Type B pancreatic cell (in vitro differentiated cells): ENCODE measurements at places on chromosomes 2 and 18. TPM values are rescaled to one million over a fixed set of nuclear protein-coding genes. Genes with fewer than 3 reads are reported as not detected.

- H3K27ac ChIP-seq: no peak overlapping the region
- no peak for DNase-seq
- H3K4me3 ChIP-seq: no peak overlapping the region
- peaks cover 4% of the 10 kb centered on the region for H3K36me3 ChIP-seq
- no peaks in the 10 kb centered on the region for H3K4me1 ChIP-seq
- H3K27me3 ChIP-seq: peaks cover 54% of the 10 kb centered on the region
Measured at GRCh38 chr2:238163481-238164198, 4.9 kb downstream of the ERFE start.

GRCh38 chr18:50696436-50696835 lies 123.4 kb downstream of the MRO start:
- H3K4me1 ChIP-seq: peaks cover 8% of the 10 kb centered on the region
- no peaks in the 10 kb centered on the region for H3K27me3 ChIP-seq
- H3K27ac ChIP-seq: no peak overlapping the region
- no peaks in the 10 kb centered on the region for H3K36me3 ChIP-seq
- DNase-seq: no peak
- no peak overlapping the region for H3K4me3 ChIP-seq

Gene ANKRD36C
- total RNA-seq: 10.8 and 47.0 TPM in 2 replicates

DNA sequence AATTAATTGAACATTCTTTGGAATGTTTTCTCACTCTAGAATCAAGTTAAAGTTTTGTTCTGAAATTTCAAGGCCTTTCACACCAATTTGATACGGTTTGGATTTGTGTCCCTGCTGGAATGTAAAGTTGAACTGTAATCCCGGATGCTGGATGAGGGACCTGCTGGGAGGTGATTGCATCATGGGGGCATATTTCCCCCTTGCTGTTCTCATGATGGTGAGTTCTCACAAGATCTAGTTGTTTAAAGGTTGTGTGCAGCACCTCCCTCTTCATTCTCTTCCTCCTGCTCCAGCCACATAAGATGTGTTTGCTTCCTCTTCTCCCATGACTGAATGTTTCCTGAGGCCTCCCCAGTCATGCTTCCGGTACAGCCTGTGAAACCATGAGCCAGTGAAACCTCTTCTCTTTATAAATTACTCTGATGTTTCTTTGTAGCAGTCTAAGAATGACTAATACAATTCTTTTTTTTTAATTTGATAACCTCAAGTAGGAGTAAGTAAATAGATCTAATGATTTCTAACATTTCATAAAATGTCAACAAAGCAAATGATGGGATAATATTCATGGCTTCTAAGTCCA lies 144.2 kb upstream of the CDH7 start:
- H3K36me3 ChIP-seq: peaks cover 4% of the 10 kb centered on the region
- no peak overlapping the region for H3K27ac ChIP-seq
- no peaks in the 10 kb centered on the region for H3K27me3 ChIP-seq
- DNase-seq: no peak
- no peak overlapping the region for H3K4me3 ChIP-seq

DNA sequence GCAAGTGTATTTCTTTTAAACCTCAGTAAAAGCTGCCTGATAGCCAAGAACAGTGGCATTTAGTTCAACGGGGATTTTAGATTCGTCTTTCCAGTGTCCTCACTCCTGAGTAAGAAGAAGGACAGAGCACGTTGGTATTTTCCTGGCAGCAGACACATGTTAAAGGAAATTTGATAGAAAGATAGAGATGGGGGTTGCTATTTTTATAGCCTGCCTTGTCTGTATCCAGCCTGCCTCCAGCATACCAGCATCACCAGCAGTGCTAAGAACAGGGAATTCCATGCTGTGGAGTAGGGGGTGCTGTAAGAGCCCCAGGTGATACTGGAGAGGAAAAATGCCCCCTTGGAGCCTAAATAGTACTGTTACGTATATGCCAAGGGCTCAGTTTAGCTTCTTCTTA lies 1.1 kb upstream of the SMYD1 start:
- H3K36me3 ChIP-seq: no peaks in the 10 kb centered on the region
- H3K4me1 ChIP-seq: peaks cover 5% of the 10 kb centered on the region

Gene TLX2
- total RNA-seq: 0.67 and 2.9 TPM in 2 replicates

DNA sequence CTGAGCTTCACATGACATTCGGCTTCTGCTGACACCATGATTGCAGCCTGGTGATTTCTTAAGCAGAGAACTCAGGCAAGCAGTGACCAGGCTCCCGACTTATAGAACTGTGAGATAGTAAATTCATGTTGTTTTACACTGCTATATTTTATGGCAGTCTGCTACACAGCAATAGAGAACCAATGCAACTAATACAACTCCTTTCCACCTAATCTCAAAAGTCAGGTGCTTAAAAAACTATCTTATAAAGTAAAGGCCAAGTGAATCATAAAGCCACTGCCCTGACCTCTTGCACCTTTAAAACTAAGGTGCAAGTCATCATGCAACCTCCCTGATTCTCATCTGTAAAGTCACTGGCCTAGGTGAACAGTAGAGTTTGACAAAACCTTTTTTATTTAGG lies 95.3 kb upstream of the GLS start:
- peaks cover 19% of the 10 kb centered on the region for H3K4me1 ChIP-seq
- no peaks in the 10 kb centered on the region for H3K36me3 ChIP-seq
- no peak for DNase-seq
- H3K4me3 ChIP-seq: no peak overlapping the region

Gene HAAO
- total RNA-seq: 9.4 and 10.0 TPM in 2 replicates

- H3K4me1 ChIP-seq: no peaks in the 10 kb centered on the region
- H3K4me3 ChIP-seq: no peak overlapping the region
- no peak overlapping the region for H3K27ac ChIP-seq
- peaks cover 22% of the 10 kb centered on the region for H3K36me3 ChIP-seq
Measured at GRCh38 chr2:113926314-113926713, 36.4 kb downstream of the ACTR3 start.

Gene DSC1
- total RNA-seq: 1.6 and 4.1 TPM in 2 replicates

Gene GALNT5
- total RNA-seq: 1.7 and 2.6 TPM in 2 replicates

GRCh38 chr2:240972636-240973521 lies 25.5 kb upstream of the SNED1 start:
- peaks cover 19% of the 10 kb centered on the region for H3K4me1 ChIP-seq
- no peaks in the 10 kb centered on the region for H3K36me3 ChIP-seq
- no peak overlapping the region for H3K27ac ChIP-seq
- peaks cover 10% of the 10 kb centered on the region for H3K27me3 ChIP-seq
- no peak for DNase-seq

DNA sequence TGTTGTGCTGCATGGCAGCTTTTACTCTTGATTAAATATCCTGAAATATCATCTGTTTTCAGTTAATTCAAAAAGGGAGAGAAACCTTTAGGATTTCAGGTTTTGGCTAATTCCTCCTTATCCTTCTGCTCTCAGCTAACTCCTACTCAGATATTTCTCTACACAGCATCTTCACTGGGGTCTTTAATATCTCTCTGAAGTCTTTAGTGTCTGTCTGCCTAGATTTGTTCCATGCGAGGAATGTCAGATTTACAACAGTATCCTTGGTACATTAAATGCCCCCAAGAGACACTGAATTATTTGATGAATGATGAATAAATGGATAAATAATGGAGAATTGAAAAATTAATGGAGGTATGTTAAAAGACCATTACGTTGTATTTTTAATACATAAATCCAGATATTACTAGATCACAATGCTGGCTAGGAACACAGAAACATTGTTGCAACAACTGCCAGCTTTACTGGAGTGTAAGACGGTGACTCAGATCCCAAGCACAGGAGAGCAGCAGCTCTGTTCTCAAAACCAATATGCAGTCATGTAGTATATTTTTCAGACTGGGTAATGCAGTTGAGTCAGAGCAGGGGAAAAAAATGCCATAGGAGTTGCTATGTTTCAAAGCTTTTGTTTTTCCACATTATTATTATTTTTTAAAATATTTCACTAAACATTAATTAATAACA lies 388.0 kb upstream of the SYT4 start:
- H3K27me3 ChIP-seq: peaks cover 4% of the 10 kb centered on the region
- no peak for DNase-seq
- no peak overlapping the region for H3K27ac ChIP-seq
- H3K4me1 ChIP-seq: no peaks in the 10 kb centered on the region
- no peaks in the 10 kb centered on the region for H3K36me3 ChIP-seq

DNA sequence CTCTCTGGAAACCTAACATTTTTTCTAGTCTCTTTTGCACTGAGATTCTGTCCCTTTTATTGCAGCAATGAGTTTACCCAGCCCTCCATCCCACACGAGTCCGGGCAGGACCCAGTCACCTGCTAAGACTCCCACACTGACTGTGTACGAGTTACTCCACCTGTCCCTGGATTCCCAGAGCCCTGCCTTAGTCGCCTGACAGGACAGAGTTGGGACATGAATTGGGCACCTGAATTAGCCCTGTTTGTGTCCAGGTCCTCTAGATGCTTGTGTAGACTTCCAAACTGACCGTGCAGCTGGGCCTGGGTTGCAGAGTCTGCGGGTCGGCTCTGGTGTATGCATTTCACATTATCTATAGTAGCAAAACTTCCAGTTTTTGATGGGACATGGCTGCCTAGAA lies 238.7 kb downstream of the VAPA start:
- H3K4me1 ChIP-seq: peaks cover 4% of the 10 kb centered on the region
- H3K4me3 ChIP-seq: no peak overlapping the region
- H3K27me3 ChIP-seq: no peaks in the 10 kb centered on the region
- H3K27ac ChIP-seq: no peak overlapping the region
- DNase-seq: no peak

DNA sequence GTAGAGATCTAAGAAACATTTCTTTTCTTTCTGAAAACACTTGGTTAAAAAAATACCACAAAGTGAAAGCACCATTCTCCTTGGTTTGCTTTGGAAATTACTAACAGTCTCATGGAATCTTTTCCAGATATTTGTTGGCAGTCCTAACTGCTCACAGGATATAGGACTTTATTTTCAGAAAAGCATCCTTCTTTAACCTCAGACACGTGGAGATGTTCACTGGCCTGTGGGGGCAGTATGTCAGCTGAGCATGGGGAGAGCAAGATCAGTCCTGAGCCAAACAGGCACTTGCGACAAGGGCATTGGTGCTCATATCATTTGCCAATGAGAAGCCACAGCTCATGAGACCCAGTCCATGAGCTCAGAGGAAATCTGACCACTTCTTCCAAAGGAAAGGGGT lies 371.9 kb downstream of the NBAS start:
- peaks cover 13% of the 10 kb centered on the region for H3K36me3 ChIP-seq
- no peaks in the 10 kb centered on the region for H3K4me1 ChIP-seq
- H3K27ac ChIP-seq: no peak overlapping the region
- H3K4me3 ChIP-seq: no peak overlapping the region
- DNase-seq: no peak

GRCh38 chr2:223051693-223052289 lies at the start of gene KCNE4:
TSS of gene KCNE4 (plus strand) at chr2:223052190. CDS start at chr2:223052831, 641 bp downstream.
- peak within 1 kb of the TSS; percentile 76 for H3K27ac ChIP-seq
- no peaks in the 10 kb centered on the region for H3K36me3 ChIP-seq
- H3K4me3 ChIP-seq: peak within 1 kb of the TSS; percentile 82
- no peak for DNase-seq
- no peaks in the 10 kb centered on the region for H3K27me3 ChIP-seq

Gene CIB4
- total RNA-seq: not detected in 2 replicates

DNA sequence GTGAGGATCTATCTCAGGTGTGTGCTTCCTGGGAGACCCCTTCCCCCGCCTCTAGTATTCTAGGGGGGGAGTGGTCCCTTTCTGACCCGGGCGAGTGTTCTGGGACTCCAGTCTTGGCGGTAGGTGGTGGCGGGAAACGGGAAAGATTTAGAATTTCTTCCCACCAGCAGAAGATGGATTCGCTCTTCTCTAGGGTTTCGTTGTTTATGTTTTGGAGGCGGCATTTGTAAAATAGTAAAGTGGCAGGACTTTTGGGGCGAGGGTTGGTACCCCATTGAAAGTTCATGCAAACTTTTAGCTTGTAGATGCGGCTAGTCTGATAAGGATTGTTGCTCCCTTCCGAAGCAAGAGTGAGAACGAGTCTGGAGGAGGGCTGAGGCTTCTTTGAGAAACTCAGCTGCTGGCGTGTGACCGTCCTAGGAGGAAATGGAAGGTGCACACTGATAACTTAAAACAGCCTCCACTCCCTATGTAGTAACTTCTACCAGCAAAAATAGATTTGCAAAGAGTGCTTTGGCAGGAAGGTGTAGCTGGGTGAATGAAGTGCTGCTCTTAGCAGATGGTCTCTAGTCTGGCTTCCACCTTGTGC lies 412 bp downstream of the GPD2 start:
- no peaks in the 10 kb centered on the region for H3K27me3 ChIP-seq
- peaks cover 11% of the 10 kb centered on the region for H3K36me3 ChIP-seq
- H3K4me3 ChIP-seq: peak overlapping the region; percentile 96
- H3K4me1 ChIP-seq: peaks cover 16% of the 10 kb centered on the region

GRCh38 chr18:54119524-54120019 lies 104.9 kb downstream of the MBD2 start:
- peak overlapping the region; percentile 66 for H3K4me3 ChIP-seq
- no peak for DNase-seq
- no peaks in the 10 kb centered on the region for H3K36me3 ChIP-seq
- peak overlapping the region; percentile 20 for H3K27ac ChIP-seq
- H3K4me1 ChIP-seq: peaks cover 8% of the 10 kb centered on the region
- peaks cover 8% of the 10 kb centered on the region for H3K27me3 ChIP-seq

- H3K4me1 ChIP-seq: peaks cover 4% of the 10 kb centered on the region
- no peak overlapping the region for H3K27ac ChIP-seq
- no peaks in the 10 kb centered on the region for H3K27me3 ChIP-seq
- no peaks in the 10 kb centered on the region for H3K36me3 ChIP-seq
- no peak overlapping the region for H3K4me3 ChIP-seq
Measured at GRCh38 chr18:53458944-53459580, 765.4 kb downstream of the MBD2 start.

Gene OTX1
- 10.4 and 31.9 TPM in 2 replicates for total RNA-seq

DNA sequence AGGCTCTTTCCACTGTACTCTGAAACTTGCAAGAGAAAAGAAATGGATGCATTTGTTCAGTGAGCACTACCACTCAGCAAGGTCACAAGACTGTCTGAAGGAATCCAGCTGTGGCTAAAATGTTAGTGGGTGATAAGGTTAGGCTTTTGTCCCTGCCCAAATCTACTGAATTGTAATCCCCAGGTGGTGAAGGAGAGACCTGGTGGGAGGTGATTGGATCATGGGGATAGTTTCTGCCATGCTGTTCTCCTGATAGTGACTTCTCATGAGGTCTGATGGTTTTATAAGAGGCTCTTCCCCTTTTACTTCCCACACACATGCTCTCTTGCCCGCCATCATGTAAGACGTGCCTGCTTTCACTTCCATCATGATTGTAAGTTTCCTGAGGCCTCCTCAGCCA lies 68.2 kb downstream of the ZNF385B start:
- H3K4me1 ChIP-seq: no peaks in the 10 kb centered on the region
- H3K27ac ChIP-seq: no peak overlapping the region
- no peaks in the 10 kb centered on the region for H3K27me3 ChIP-seq
- no peak for DNase-seq

GRCh38 chr2:2560374-2561015 lies 229.4 kb upstream of the MYT1L start:
- H3K27me3 ChIP-seq: peaks cover 14% of the 10 kb centered on the region
- no peak overlapping the region for H3K27ac ChIP-seq
- H3K4me3 ChIP-seq: no peak overlapping the region
- H3K36me3 ChIP-seq: no peaks in the 10 kb centered on the region
- no peak for DNase-seq

Gene CNDP1
- total RNA-seq: 0.48 and 0.67 TPM in 2 replicates

- H3K4me1 ChIP-seq: peaks cover 16% of the 10 kb centered on the region
- H3K36me3 ChIP-seq: peaks cover 15% of the 10 kb centered on the region
- H3K27ac ChIP-seq: peak overlapping the region; percentile 92
- no peak for DNase-seq
Measured at GRCh38 chr2:72824224-72824842, 1.5 kb downstream of the EXOC6B start.
